ENCODE measurements at places on chromosomes 4 and X.

DNA sequence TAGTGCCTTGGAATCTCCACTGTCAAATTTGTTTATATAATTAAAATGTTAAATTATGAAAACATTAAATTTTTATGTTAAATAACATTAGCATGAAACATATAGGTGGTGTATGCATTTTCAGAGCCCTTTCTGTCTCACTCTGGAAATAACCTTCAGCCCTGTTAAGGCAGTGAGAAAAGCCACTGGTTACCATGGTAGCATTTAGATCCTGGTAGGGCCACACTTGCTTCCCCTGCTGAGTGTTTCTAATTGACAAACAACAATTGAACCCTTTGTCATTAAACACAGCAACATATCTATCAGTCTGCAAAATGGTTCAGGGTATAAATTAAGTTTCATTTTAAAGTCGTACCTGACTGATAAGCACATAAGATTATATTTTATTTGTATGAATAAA, 63.5 kb downstream of the PDK3 start:
- DNase-seq: no peak

DNA sequence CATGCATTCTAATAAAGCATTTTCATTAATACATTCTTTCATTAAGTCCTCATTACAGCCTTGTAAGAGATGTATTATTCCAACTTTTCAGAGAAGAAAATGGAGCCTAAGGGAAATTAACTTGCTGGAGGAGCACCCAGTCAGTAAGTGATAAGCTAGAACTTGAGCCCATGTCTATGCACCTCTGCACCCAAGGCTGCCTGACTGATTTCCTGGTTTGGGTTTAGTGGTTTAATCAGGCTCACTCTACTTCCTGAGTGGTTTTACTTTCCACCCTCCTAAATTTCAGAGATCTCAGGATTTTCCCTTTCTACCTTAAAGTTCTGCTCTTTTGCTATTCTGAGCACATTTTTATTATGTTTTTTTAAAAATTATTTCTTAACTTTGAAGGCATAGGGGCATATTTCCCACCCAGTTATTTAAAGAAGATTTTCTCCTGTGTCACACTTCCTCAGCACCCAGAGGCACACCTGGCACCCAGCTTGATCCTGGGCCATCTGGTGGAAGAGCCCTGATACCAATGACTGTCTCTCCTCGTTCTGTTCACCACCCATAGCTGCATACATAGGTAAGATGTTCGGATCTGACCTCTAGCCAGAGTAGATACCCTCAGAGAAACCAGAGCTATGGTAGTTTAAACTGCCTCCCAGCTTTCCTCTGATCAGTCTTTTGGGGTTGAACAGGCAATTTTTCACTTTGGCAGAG, 10.4 kb downstream of the CORIN start:
- peak; percentile 12 for DNase-seq

GRCh38 chr4:101081695-101082369, 265.5 kb downstream of the PPP3CA start:
- no peak for DNase-seq

GRCh38 chr4:4618847-4619246, 77.0 kb upstream of the STX18 start:
- no peak for DNase-seq

DNA sequence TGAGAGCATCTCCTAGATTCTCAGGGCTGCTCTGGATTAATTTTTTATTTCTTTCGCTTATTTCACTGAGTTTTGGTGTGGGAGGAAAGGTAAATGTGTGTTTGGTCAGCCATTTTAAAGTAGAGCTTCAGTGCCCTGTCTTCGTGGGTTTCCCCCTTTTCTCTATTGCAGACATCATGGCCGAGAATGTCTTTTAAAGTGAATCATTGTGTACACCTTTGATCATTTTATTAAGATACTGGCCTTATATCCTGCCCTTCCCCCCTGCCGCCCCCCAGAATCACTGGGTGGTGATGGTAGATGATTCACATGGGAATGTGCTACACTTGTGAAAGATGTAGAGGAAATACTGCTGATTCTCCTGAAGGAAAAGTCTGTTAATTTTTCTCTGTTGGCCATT, 23.8 kb downstream of the CDKL5 start:
- no peak for DNase-seq

GRCh38 chr4:41541687-41542094, 3.7 kb downstream of the LIMCH1 start:
- no peak for DNase-seq

- no peak for DNase-seq
Observed at GRCh38 chr4:166282081-166282770, 409.2 kb downstream of the TLL1 start.
